Fibroblast of skin of scalp (primary cell): ENCODE measurements at places on chromosomes 5 and 9.

- DNase-seq, result no peak
Observed at GRCh38 chr5:120164986-120165385, 299.1 kb upstream of the PRR16 start.

GRCh38 chr5:143057580-143057999, 287.4 kb downstream of the ARHGAP26 start:
- DNase-seq, result peak; percentile 33

DNA sequence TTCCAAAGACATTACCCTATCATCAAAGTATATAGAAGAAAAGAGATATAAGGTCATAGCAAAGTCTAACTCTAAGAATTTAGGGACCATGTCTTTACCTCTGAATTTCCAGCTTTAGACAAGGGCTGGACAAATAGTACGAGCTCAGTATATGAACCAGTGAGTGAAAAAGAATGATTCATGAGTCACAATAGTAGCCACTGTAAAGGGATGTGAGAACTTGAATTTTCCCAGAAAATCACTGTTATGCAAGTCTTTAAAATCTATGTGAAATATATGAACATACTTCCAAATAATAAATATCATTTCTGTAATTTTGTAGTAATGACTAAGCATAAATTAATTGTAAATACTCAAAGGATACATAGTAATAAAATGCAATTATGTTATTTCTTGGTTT, 305.9 kb upstream of the PRR16 start:
- no peak for DNase-seq

- DNase-seq, result no peak
Observed at GRCh38 chr5:138870611-138871010, 4.5 kb downstream of the LRRTM2 start.

DNA sequence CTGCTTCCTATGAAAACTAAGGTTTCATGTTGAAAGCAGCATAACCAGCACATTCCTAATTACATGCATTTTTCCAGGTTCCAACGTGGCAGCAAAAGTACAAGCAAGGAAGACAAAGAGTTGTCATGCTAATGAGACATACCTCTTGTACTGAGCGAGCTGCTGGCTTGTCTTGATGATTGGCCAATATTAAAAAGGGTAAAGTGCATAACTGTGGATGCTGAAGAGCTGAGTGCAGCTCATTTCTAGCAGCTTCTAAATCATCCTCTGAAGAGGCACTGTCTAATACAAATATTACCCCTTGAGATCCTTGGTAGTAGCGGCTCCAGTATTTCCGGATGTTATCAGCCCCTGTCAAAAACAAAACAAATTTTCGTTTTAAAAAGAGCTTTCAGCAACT, 197.3 kb downstream of the ARL15 start:
- no peak for DNase-seq

GRCh38 chr9:4936277-4936676, 48.8 kb upstream of the JAK2 start:
- no peak for DNase-seq

DNA sequence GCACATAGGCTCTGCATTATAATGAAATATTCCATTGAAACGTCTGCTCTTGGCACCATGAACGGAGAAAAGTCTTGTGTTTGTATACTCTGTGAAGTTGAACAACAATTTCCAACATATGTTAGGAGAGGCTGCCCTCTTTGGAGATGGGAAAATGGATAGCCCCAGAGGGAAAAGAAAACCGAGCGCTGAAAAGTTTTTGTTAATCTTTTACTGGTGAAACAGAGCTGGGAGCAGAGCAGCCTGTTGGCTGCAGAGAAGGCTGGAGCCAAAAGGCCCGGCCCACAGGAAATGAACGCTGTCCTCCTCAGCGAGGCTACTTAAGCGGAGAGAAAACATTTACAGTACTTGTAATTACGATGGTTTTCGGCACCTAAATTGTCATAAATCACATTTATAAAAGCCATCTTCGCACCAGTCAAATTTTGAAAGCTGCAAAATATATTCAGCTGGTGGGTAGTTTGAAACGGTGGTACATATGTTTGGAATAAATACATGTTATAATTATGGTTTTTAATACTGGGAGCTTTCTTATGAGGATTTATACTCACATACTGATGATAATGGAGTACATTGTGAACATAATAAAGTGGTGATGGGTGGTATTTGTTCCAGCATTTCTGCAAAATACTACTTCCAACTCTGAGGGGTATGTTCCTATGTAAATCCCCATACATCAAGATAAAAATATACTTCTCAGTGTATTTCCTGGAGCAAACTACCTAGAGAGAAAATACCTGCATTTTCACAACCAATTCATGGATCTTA, 129.6 kb upstream of the CNTLN start:
- peak; percentile 80 for DNase-seq

DNA sequence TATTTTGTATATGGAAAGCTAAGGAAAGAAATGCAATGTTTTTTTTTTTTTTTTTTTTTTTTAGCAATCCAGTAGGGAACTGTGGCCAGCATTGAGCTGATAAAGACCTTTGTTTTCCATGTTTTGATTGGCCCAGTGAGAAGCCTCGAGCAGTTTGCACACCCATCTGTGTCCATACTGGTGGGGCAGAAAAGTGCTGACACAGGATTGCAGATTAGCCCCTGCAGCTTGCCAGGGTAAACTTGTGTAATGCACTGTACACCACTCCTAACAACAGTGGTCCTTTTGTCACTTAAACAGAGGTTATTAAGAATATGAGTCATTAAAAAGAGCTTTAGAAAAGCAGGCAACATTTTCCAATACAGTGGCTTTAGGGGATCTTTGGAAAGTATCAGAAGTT, 132.8 kb upstream of the CDKN2B start:
- peak; percentile 22 for DNase-seq

GRCh38 chr9:134723491-134724190, 82.0 kb downstream of the COL5A1 start:
- DNase-seq, result no peak

DNA sequence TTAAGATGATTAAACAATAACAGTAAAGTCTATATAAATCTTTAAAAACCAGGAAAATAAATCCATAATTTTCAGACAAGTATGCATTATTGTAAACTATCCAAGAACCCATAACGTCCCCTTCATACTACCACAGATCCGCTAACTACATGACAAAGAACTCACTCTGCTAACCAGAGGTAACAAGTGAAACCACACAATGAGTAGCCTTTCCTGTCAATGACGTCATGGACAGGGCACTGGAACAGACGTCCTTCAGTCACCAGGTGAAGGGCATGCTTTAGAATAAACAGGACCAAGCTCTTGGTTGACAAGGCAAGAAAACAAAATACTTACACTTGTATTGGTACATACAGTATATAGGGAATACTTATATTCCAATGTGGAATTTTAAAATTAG, 45.2 kb downstream of the RNF130 start:
- no peak for DNase-seq

GRCh38 chr9:83655433-83655832, 32.5 kb downstream of the IDNK start:
- no peak for DNase-seq

- peak; percentile 69 for DNase-seq
Observed at GRCh38 chr5:131413605-131414559, 150.0 kb downstream of the CDC42SE2 start.

GRCh38 chr9:72871685-72872084, 81.2 kb downstream of the ALDH1A1 start:
- DNase-seq, result peak; percentile 30

GRCh38 chr5:114415760-114416159, 53.9 kb downstream of the KCNN2 start:
- DNase-seq, result no peak

- DNase-seq, result peak; percentile 2
Observed at GRCh38 chr5:120254385-120254784, 209.7 kb upstream of the PRR16 start.

- no peak for DNase-seq
Observed at GRCh38 chr9:27625751-27626150, 52.5 kb upstream of the C9orf72 start.

DNA sequence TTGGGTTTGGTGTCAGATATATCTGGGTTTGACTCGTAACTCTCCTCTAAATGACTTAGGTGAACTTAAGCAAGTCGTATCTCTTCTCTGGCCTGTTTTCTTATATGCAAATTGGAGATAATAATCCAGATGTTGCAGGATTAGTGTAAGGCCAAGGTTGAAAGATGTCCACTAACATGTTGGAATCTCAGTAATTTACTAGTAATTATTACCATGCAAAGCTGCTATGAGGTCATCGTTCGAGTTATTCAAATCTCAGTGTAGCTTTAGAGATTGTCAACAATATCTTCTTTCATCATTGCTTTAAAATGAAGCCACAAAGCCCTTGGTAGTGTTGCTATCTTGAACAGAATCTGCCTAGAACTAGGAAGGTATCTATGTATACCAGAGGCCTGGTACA, 437.7 kb upstream of the KLF4 start:
- DNase-seq, result peak; percentile 15

DNA sequence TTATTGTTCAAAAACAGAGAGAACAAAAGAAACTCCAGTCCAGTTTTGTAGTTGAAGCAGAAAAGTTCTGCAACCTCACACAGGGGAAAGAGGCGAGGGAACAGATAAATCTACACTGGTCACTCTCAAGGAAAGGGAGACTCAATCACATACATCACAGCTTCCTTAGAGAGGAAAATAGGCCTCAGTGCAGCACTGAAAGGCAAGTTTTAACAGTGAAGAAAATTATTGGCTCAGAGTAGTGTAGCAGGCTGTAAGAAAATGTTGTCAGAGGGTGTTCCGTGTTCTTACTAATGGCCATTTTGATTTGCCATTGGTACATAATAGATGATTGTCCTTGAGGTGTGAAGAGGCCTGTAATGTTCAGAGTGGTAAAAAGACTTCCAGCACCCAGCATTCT, 530.0 kb upstream of the CDH6 start:
- no peak for DNase-seq

DNA sequence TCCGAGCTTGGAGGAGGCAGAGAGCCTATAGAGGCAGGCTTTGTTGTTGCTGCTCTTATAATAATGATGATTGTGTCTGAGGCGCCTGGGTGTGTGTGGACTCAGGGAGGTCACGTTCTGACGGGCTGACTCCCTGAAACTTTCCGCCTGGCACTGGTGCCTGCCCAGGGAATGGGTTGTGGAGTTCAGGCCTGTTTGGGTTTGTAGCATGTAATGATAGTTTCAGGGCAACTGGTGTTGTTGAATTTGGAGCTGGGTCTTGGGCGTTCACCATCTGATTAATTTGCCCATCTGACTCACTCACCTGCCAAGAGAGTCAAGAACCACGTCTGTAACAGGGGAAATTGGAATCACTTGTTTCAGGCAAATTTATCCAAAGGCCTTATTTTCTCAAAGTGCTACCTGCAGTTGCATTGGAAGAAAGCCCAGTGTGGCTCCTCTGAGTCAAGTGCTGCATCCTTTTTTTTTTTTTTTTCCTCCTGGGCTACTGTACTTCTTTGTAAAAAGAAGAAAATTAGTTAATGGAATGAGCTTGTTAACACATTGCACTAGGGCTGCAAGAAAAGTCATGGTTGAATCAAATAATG, 386.5 kb downstream of the GADD45G start:
- DNase-seq, result no peak

GRCh38 chr9:127449332-127449966, 1.8 kb downstream of the RPL12 start:
- no peak for DNase-seq

DNA sequence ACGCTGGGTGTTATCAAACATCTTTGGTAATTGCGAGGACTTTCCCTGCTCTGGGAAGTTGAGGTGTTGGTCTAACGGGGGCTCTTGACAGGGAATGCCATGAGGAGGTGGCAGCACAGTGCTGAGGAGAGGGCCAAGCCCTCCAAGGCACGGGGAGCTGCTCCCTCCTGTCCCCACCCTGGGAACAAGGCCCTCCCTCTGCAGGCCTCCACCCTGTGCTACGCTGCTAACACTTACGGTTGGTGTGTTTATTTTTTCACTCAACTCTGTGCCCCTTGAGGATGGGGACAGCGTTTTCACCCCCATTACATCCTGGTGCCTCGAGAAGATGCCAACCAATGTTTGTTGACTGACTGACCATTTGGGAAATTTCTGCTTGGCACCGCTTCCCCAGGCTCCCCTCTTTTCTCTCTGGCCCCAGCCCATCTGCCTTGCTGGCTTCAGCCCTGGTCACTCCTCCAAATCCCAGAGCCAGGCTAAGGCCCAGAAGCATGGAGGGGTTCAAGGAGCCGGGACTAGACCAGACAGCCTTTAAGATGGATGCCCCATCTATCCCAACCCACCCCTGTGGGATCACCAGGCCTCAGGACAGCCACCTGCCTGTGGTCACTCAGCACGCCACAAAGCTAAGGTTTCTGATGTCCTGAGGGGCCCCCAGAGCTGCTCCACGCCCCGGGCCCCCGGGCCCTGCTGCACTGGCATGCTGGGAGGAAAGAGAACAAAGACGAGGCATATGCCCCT, 125.7 kb downstream of the BARX1 start:
- no peak for DNase-seq
